ENCODE measurements at places on chromosomes 11 and 22. TPM values are rescaled to one million over a fixed set of nuclear protein-coding genes. Genes with fewer than 3 reads are reported as not detected.

Gene CNTN5
- polyA plus RNA-seq: not detected

Gene TAF10
- 215 TPM for polyA plus RNA-seq

Gene FAT3
- polyA plus RNA-seq: 0.27 TPM

Gene OR51T1
- polyA plus RNA-seq: not detected

Gene PDXP
- 17.7 TPM for polyA plus RNA-seq

GRCh38 chr22:36252754-36253522, at the start of gene APOL1:
APOL1 (plus strand) TSS chr22:36253133; CDS start chr22:36254956, 1,823 bp downstream.
- DNase-seq: no peak

GRCh38 chr22:50190182-50190940, 4.6 kb downstream of the TRABD start:
- DNase-seq: no peak

DNA sequence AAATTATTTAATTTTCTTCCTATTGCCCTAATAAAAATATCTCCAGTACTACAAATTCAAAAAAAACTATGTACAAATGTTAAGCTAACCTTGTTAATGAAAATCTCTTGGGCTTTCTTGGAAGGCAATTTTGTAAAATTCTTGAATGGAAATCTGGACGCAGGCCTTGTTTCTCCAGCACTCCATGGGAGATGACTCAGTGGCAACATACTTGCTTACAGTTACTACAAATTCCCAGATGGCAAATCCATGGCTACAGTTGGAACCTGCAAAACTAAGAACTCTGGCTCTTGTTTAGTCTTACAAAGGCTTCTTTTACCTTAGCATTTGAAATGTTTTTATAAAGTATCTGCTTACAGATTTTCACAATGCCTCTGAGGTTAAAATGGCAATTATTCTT, 725.2 kb downstream of the DLG2 start:
- peak; percentile 37 for DNase-seq

DNA sequence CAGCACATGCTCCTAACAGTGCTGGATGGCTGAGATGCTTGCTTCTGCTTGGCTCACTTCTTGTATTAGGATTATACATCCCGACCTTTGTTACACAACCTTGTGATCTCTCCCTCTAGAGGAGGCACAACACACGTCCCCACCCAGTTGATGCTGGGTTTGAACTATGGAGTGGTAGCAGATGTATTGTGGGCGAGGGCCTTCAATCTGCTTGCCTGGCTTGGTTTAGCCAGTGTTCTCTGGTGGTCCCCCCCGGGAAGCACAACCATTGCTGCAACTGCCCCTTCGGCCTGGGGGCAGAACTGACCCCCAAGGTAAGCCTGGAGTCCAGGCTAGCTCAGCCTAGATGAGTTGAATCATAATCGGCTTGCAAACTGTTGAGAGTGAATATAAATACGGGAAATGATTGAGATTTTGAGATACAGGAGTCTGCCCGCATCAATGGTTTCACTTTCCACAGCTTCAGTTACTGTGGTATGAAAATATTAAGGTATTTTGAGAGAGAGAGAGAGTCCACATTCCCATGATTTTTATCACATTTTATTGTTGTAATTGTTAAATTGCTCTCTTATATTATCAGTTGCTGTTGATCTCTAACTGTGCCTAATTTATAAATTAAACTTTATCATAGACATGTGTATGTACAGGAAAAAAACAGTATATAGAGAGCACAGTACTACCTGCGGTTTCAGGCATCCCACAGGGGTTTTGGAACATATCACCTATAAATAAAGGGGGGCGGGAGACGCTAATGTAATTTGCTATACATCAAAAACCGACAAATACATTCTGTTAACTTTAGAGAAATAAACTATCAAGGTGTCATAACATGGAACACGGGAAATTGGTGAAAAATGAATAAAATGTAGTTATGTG, 482.0 kb upstream of the B3GAT1 start:
- no peak for DNase-seq

DNA sequence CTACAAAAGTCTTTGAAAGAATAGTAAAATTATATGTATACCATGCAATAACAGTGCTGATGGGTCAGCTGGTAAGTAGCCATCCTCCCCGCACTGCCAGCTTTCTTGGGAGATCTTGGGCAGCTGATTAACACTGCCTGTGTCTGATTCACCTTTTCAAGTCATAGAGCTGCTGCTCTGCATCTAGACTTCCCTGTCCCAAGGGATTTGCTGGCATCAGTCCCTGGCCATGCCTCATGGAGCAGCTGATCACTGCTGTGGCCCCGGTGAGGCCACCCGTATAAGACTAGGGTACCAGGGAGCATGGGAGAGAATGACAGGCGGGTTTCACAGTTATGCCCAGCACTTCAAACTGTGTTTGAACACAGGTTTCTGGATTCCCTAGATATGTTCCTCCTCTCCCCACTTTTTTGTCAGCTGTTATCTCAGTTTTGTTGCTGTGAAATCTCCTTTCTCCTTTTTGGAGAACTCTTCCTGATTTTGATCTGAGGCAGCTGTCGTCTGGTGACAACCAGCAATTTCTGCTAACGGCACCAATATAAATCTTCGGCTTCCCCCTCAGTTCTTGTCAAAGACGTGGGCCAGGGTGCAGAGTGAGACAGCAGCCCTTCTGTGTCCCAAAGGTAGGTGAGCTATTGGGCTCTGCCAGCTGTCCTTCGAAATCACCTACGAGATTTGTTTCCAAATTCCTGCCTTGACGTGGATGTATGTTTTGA, 438.9 kb downstream of the NTM start:
- DNase-seq: no peak

DNA sequence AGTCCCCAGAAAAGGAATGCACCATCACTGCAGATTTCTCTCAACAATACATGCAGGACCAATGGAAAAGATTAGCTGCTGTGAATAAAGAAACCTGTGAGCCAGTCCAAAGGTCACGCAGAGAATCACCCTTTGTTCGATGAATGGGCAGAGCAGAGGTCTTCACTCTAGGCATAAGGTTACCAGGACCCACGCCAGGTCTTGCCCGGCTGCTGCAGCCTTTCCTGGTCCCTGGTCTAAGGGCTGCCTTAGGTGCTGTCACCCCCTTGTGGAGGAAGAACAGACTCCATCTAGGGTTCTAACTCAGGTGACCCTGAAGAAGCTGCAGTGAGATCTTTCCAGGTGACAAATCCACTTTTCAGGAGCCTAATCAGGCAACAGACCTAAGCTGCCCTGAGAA, 29.0 kb upstream of the NAP1L4 start:
- DNase-seq: no peak

GRCh38 chr22:43078522-43078921, 10.7 kb downstream of the TTLL1 start:
- DNase-seq: no peak

DNA sequence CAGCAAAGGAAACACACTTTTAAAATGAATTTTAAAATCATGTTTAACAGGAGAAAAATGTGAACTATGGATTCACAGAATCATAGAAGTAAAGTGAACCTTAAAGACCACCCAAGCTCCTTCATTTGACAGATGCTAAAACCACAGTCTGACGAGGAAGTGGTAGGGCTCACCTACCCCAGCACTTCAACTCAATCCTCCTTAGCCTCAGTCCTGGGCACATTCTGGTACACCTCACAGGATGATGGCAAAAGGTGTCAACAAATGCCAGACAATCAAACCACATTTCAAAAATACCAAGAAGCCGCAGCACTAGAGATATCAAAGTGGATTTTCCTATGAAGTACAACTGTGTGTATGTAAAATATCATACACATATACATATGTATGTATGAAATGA, 43.1 kb downstream of the PITPNB start:
- no peak for DNase-seq

DNA sequence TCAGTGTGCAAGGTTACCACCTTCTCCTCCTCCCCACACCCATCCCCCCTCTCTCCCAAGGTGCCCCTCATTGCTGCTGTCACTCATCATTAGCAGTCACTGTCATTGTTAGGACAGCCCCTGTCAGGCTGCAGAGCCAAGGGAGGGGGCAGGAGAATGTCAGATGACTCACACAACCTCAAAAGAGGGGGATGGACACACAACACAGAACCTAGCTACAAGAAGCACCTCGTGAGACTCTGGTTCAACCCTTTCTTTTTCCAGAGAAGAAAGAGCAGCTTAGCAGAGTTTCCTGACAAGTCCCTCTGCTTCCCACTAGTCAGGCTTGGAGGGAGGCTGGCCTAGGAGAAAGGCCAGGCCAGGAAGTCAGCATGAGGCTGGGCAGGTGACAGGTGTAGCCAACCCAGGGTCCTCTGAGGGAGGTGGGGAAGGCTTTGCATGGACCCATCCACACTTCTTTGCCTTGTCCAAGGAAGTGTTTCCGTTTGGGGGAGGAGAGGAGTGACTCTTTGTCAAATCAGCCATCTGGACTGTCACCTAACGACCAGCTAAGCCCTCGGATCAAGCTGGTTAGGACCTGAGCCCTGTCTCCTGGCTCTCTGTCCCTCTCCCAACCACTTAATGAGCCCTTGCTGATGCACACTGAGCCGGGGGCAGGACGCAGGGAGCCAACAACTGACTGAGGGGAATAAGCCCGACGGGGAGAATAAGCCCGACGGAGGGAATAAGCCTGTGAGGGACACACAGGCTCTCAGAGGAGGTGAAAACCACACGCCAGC, 18.3 kb downstream of the ADORA2A start:
- no peak for DNase-seq

DNA sequence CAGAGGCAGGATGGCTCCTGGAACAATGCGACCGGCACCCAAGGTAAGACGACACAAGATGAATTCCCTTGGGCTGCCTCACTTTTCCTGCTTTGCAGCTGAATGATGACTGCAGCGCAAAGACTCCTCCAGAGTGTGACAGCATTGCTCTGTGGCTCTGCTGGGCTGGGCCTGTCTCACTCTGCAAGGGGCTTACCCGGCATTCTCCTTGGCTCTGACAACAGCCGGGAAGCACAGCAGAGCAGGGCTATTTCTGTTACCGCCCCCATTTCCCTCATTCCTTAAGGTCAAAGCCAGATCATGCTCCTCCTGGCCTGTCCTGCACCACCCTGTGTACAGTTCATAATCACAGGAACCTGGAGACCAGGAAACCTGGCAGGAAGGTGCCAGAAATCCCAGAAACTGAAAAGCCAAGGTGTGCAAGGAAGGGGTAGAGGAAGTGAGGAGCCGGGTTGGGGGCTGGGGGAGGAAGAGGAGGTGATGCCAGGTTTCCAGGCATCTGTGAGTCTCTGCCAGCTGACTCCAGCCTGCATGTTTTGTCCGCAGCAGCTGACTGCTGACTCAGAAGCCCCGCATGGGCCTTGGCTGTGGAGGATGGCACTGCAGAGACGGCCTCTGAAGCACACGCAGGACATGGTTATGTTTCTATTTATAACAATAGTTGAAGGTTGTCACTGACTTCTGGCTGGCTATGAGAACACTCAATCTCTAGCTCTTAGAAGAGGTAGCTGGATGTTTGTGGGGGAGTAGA, 113.6 kb downstream of the MICAL3 start:
- DNase-seq: peak; percentile 68

Data from AG04450 (cell line).